ENCODE measurements at places on chromosomes 12 and 14.

DNA sequence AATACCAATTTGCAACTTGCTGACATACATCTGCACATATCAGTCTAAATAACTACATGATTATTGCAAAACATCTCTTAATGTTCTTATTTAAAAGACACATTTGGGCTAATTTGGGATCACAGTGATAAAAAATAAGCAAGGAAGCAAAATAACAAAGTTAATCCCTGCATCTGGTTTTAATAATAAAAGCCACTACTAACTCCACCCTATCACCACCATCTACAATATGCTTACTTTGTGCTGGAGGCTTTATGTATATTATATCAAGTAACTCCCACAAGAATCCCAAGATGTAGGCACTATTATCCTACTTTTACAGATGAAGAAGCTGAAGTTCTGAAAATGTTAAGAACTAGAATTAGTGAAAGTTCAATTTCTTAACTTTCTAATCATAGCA is 45.7 kb downstream of the TAOK3 start:
- DNase-seq = no peak

GRCh38 chr14:45096218-45096617 is 12.3 kb downstream of the PRPF39 start:
- DNase-seq = no peak

GRCh38 chr12:24325331-24325730 is 375.9 kb upstream of the SOX5 start:
- no peak for DNase-seq

DNA sequence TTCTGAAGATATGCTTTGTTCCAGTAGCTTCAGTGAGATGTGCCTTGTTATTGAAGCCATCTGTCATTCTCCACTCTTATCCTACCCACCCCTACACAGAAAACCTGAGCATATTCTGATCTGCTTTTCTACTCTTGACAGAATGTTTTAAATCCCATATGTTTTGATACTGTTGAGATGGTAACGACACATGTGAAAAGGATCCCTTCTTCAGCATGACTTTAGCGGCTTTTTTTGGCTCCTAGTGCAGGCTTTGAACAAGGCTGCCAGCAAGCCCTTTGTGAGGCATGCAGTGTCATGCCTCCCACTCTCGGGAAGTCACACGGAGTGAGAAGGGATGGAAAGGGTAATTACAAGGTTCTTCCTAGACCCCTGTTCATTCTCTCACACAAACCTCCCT is 228.8 kb upstream of the RGS6 start:
- DNase-seq = no peak

DNA sequence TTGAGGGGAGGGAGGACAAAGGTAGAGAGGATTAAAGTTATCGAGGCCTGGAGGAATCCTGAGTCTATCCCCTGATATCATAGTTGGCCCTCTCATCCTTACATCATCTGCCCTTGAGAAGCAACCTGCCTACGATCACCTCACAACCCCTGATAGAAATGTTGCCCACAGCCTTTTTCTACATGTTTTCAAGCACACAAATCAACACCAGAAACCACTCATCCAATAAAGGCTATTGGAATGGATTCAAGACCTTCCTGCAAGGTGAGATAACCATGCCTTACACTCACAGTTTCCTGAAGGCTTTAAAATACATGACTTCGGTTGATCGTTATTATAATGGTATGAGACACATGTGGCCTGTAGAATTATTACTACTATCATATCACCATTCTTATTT is 175.7 kb upstream of the EGLN3 start:
- no peak for DNase-seq

- DNase-seq = no peak
Observed at GRCh38 chr12:122076743-122077495, 1.6 kb upstream of the MLXIP start.

DNA sequence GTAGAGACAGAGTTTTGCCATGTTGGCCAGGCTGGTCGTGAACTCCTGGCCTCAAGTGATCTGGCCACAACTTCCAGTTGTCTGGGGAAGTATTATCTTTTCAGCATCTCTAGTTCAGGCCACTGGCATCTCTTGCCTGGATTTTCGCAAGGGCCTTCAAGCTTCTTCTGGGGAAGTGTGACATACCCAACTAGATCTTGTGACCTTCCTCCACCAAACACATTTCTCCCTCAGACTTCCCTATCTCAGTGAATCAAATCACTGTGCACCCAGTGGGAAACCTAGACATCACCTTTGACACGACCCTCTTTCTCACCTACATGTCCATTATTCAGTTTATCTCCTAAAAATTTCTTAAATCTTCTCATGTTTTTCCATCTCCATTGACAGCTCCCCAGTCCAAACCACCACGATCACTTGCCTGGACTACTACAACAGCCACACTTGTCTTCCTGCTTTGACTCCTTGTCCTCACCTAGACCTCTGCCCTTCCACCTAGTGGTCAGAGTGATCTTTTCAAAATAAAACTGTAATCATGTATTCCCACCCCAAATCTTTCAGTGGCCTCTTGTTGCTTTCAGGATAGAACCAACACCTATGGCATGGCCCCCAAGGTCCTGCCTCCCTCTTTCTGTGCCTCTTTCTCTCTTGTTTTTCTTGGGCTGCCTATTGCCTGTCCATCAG is 3.3 kb downstream of the EEF1AKMT3 start:
- no peak for DNase-seq

DNA sequence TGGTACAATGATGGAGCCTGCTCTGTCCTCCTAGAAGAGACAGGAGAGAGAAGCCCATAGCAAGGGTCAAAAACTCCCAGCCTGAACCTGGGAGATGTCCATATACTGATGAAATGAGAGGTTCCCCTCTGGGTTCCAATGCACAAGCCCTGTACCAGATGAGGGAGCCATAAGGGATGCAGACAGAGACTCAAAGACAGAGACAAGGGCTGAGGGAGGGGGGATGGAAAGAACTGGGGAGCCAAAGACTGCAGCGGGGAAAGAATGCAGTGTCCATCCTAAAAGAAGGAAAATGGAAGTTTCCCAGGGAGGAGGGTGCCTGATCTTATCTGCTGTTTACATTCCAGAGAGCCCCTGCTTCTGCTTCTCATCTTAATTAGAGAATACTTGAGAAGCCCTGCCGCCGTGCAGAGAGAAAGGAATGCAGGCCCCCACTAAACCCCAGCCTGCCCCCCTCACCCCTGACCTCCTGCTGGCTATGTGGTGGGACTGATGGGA is 27.7 kb downstream of the KRT18 start:
- DNase-seq = no peak

- DNase-seq = no peak
Observed at GRCh38 chr14:92310776-92311375, 12.1 kb upstream of the SLC24A4 start.

GRCh38 chr12:6821591-6822425 is at the start of gene GPR162:
Gene GPR162 (plus strand): TSS chr12:6821821. CDS start chr12:6823899, 2,078 bp downstream.
- no peak for DNase-seq

DNA sequence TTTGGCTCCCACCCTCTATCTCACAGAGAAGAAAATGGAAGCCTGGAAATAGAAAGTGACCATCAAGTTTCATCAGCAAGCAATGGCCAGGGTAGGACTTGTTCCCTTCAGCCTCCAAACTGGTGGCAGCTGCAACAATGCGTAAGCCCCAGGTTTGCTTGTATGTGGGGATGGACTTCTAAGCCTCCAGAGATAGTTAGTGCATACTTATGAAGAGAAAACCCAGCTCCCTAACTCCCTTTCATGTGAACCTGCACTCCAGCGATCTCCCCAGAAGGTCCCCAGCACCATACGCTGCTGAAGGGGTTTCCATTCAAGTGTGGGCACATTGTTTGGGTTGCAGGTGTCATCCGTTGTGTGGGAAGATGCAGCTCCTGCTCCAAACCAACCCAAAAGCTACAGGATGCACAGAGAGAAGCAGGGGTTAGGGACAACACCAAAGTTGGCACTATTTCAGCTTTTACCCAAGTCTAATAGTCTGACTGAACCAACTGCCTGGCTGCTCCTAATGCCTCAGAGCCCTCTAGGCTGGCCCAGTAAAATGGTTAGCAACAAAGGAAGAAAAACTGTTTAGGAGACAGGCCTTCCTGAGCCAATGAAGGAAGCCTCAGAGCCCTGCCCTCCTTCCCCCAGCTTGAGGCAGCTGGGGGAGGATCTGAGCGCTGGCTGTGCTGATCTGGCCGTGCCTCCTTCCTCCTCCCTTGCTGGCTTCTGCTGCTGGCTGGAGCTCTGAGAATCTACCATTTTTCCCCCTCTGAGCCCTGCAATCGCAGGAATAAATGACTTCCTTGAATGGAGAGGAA is 12.3 kb downstream of the ZFP36L1 start:
- DNase-seq = no peak

DNA sequence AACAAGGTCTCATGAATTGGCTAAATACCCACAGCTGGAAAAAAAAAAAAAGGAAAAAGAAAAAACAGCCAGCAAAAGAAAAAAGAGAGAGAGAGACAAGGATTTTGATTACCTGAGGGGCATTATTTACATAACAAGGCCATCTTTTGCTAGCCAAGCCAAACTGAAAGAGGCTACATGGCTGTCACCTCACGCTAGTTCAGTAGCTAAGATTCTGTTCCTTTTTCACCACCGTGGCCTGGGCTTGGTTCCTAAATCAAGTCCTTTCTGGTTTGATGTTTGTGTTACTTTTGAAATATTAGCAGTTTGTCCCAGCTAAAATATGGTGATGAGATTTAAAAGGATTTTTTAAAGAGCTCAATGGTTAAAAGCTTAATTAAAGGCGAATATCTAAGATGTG is 2.0 kb upstream of the SDS start:
- DNase-seq = no peak

- no peak for DNase-seq
Observed at GRCh38 chr12:118986050-118986449, 4.7 kb downstream of the SRRM4 start.

GRCh38 chr12:49294086-49294803 is 702 bp upstream of the PRPH start:
- DNase-seq = no peak

DNA sequence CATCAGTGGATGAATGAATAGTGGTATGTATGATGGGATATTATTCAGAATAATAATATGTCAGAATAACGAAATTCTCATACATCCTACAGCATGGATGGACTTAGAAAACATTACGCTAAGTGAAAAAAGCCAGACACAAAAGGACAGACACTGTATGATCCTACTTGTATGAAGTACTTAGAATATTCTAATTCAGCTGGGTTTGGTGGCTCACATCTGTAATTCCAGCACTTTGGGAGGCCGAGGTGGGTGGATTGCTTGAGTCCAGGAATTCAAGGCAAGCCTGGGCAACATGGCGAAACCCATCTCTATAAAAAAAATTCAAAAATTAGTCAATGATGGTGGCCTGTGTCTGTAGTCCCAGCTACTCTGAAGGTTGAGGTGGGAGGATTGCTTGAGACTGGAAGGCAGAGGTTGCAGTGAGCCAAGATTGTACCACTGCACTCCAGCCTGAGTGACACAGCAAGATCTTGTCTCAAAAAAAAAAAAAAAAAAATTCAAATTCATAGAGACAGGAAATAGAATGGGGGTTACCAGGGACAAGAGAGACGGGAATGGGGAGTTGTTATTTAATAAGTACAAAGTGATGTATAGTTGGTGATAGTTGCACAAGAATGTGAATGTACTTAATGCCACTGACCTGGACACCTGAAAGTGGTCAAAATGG is 132.3 kb downstream of the CHST11 start:
- DNase-seq = no peak

DNA sequence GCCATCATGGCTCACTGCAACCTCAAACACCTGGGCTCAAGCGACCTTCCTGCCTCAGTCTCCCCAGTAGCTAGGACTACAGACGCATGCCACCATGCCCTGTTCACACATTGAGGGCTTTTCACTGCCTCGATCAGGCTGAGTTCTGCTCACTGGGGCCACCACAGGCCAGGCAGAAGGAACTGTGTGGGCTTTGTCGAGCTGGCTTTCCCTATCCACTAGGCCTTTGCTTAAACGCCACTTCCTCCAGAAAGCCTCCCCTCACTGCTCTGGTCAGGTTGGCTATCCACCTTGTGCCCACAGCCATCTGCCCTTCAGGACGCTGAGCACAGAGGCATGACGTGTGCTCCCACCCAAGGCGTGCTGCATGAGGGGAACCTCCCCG is 45.2 kb downstream of the MLXIP start:
- no peak for DNase-seq

DNA sequence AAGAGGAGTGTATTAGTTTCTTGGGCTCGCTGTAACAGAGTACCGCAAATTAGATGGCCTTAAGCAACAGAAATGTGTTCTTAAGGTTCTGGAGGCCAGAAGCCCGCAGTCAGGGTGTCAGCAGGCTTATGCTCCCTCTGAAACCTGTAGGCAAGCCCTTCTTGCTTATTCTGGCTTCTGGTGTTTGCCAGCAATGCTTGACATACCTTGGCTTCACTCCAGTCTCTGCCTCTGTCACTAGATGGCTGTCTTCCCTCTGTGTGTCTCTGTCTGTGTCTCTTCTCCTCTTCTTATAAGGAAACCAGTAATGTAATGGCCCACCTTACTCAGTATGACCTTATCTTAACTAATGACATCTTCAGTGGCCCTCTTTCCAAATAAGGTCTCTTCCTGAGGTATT is 85.1 kb downstream of the DERA start:
- DNase-seq = no peak

DNA sequence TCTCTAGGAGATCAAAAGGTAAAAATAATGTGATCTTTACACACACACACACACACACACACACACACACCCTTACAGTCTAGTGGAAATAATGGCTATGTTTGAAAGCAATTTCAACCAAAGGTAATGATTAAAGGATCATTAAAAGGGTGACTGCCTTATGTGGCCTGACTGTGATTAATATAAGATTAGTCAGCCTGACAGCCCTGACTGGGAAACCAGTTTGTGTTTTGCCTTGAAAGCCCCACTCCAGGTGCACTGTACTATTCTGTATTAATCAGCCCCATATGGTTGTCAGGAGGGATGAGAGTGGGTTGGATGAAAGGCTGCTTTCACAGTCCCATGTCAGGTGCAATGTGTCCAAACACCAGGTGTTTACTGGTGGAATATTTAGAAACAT is 10.5 kb downstream of the RASSF9 start:
- DNase-seq = no peak

DNA sequence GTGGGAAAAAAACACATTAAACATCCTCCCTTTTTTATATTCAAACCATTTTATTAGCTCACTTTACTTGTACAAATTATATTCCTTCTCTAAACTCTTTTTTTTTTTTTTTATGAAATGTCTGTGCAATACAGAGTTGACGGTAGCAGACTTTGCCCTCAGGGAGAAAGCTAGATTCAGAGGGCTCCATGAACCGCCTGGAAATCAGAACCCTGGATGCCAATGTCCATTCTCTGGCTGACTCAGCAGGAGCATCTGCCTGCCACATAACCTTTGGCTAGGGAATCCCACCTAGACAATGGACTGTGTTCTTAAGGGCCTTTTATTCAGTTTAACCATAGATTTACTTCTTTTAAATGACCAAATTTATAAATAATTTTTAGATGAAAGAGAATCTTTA is 467.0 kb downstream of the MDGA2 start:
- DNase-seq = no peak

GRCh38 chr12:8033153-8034044 is 883 bp downstream of the FOXJ2 start:
- peak; percentile 50 for DNase-seq
